Activated T-cell treated with anti-CD3 and anti-CD28 coated beads, Interleukin-2, amount 50 U/mL, for 48 hours (primary cell): ENCODE measurements at places on chromosomes 7 and 10.

DNA sequence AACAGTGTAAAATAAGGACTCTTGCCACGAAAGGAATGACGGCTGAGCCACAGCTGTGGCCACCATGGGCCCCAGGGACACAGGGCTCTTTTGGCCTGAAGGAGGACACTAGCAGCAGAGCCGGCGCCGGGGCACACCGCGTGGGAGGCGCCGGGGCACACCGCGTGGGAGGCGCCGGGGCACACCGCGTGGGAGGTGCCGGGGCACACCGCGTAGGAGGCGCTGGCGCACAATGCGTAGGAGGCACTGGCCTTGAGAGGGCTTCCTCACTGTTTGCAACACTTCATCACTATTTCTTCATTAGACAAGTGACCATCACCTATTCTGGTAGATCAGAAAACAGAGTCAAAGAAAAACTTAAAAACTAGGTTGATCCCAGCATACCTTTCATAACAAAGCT, 23.4 kb downstream of the ESYT2 start:
- DNase-seq, result no peak

DNA sequence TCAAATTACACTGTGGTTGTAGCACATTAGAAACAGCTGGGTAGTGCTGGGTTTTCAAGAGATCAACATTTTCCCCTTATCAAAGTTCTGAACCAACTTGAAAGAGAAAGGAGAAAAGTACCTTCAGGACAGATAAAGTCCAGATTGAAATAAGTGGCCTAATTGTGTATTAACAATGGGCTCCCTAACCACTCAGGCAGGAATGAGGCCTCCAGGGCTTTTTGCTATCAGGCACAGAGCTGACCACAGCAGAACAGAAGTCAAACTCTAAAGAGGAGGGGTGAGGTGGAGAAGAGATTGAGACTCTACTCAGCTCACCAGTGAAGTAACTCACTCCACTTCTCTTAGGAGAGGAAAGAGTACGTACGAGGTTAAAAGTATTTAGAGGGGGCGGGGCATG, 394.1 kb upstream of the PHF14 start:
- DNase-seq, result no peak

GRCh38 chr7:54782314-54782713, 23.3 kb upstream of the SEC61G start:
- no peak for DNase-seq

DNA sequence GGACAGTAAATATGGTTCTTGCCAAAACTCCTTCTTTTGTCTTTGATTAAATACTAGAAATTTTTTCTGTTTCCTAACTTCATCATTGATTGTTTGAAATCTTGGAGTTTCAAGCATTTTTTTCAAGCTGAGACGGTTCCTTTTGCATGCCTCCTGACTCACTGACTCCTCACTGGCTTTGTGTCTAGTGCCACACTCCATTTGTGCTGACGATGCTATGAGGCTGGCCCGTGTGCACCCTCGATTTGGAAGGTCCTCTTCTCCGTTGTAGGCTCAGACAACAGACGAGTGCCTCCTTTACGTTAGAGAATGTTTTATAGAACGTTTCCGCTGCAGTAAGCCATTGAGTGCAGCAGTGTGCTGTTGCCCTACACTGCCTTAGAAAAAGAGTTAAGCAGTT, 10.8 kb upstream of the CSGALNACT2 start:
- peak; percentile 4 for DNase-seq

GRCh38 chr7:35019801-35020200, 17.5 kb downstream of the DPY19L1 start:
- DNase-seq, result no peak

GRCh38 chr10:124091646-124092249, 1.6 kb downstream of the CHST15 start:
- no peak for DNase-seq

- DNase-seq, result no peak
Observed at GRCh38 chr7:157721468-157722136, 384.8 kb downstream of the DNAJB6 start.

- no peak for DNase-seq
Observed at GRCh38 chr10:88833723-88834122, 17.9 kb downstream of the ANKRD22 start.

DNA sequence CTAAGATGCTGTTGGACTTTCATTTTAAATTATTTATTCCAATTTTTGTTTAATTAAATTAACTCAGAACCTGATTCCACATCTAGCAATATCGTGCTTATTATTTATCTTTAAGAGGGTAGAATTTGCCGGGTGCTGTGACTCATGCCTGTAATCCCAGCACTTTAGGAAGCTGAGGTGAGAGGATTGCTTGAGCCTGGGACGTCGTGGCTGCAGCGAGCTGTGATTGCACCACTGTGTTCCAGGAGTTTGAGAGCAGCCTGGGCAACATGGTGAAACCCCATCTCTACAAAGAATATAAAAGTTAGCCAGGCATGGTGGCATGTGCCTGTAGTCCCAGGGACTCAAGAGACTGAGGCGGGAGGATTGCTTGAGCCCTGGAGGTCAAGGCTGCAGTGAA, 47.8 kb downstream of the ZFAND4 start:
- DNase-seq, result no peak

- no peak for DNase-seq
Observed at GRCh38 chr7:47726047-47726726, 144.3 kb upstream of the TNS3 start.

DNA sequence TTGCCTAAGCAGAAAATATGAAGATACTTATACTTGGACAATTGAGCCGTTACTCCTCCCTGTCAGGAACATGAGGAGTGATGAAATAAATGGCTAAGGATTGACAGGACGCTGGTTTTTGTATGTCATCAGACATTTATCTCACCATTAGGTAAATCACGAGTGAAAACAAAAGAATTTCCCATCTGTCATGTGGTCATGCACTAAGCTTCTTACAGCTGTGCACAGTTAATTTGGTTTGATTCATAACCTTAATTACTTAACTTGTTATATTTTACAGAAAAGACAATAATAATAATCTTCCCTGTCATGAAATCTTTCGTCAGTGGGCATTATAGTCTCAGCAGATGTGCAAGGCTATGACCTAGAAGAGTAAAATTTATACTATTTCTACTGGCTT, 266.5 kb downstream of the HGF start:
- DNase-seq, result no peak

DNA sequence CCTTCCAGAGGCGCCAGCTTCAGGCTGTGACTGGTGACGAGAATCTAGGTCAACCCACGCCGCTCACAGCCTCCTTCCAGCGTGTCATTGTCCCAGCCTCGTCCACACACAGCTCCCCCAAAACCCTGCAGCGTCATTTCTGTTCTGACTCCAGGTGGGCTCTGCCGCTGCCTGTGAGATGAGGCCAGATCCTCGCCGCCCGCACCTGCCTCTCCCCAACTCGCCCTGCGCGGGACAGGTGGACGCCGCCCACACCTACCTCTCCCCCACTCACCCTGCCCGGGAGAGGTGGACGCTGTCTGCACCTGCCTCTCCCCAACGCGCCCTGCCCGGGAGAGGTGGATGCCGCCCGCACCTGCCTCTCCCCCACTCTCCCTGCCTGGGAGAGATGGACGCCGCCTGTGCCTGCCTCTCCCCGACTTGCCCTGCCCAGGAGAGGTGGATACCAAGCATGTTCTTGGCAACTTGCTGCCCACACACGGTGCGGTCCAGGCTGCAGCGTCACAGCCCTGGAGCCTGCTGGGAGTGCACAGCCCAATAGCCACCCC, 32.0 kb upstream of the CFAP46 start:
- DNase-seq, result no peak

GRCh38 chr7:34973400-34973760, 63.9 kb downstream of the DPY19L1 start:
- DNase-seq, result no peak

GRCh38 chr10:61994405-61995219, 93.1 kb downstream of the ARID5B start:
- no peak for DNase-seq

DNA sequence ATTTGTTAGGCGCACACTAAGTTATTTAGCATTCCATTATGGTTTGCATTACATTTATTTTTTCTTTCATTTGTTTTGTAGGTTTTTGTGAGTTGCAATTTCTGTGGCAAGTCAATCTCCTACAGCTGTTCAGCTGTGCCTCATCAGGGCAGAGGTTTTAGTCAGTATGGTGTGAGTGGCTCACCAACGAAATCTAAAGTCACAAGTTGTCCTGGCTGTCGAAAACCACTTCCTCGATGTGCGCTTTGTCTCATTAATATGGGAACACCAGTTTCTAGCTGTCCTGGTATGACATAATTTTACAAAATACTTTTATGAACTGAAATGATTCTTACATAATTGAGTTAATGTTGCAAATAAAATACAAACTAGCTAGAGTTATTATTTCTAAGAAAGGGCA, 29.5 kb downstream of the MIOS start:
- DNase-seq, result no peak

GRCh38 chr10:62895063-62895462, 78.9 kb upstream of the EGR2 start:
- DNase-seq, result no peak

DNA sequence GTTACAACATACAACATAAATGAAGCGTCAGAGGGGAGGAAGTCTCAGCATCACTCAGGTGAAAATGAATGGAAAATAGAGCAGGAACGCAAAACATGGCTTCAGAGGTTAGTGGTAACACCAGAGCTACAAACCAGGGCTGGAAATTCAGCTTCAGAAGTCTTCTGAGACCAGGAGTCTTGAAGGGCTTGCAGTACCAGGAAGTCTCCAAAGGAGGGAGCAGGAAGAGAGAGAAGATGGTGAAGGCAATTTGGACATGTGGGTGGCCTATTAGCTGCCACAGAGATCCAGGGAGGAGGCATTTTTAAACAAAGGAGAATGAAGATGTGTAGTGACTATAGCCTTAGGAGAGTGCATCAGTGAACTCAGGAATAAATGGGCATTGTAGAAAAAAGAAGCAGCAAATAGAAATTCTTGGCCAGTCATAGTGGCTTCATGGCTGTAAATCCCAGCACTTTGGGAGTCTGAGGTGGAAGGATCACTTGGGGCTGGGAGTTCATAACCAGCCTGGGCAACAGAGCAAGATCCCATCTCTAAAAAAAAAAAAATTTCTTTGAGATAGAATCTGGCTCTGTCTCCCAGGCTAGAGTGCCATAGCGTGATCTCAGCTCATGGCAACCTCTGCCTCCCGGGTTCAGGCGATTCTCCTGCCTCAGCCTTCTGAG, 9.3 kb upstream of the TET1 start:
- DNase-seq, result peak; percentile 41

DNA sequence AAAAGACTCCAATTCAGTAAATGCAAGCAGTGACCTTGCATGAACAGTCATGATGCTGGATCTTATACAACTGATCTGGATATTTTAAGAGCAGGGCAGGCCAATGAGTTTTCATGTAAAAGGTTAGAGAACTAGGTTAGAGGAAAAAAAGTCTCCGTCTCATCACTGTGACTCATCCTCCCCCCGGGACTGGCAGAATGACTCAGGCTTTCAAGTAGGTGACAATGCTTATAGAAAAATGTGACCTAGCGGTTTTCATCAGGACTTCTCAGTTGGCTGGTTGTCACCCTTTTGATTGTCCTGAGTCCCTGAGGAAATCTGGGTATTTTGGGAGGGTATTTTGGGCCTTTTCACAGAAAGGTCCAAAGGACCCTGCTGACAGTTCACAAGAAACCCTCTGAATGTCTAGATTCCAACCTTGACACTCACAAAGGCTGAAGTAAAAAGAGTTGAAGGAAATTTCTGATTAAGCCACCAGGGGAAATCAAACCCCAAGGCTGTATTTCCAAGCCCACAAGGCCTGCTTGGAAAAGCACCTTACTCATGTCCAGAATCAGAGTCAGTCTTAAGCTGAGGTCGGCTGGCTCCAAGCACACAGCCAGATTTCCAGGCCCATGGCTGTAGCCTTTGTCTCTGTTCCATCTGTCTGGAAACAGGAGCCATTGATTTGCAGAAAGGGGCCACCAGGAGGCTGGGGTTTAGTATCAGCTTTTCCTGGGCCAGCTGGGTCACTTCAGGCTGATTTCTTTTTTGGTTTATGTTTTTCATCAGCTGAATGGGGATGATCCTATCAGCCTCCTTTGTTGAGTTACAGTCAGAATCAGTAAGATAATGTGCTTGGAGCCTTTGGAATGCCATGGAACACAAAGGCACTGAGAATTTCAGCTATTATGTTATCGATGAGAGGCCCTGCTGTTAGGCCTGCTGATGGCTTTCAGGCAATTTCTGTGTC, 226.4 kb upstream of the HABP2 start:
- peak; percentile 57 for DNase-seq

DNA sequence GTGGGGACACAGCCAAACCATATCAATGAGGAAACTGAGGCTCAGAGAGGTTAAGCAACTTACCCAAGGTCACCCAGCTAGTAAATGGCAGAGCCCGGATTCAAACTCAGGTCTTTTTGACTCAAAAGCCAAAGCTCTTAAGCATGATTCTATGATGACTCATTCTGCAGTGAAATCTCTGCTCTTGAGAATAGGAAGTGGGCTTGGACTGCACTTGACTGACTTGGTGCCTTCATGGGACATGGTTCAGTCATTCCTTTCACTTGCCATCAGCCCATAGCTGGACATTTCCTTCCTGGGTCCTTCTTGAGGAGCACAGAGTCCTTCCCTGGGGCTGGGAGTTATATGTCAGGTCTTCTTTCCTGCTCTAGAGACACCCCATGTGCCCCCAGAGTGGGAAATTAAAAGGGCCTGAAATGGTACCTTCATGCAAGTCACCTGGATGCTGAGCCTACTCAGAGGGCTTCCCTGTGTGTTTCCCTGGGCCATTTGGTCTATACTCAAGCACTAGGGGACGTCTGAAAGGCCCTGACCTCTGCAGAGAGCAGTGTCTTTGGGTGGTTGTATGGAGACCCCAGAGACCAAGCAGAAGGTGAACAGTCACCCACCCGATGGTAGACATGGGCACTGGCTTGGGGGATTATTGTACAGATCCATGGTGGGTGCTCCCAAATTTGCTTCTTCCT, 62.4 kb upstream of the SDK1 start:
- DNase-seq, result no peak

DNA sequence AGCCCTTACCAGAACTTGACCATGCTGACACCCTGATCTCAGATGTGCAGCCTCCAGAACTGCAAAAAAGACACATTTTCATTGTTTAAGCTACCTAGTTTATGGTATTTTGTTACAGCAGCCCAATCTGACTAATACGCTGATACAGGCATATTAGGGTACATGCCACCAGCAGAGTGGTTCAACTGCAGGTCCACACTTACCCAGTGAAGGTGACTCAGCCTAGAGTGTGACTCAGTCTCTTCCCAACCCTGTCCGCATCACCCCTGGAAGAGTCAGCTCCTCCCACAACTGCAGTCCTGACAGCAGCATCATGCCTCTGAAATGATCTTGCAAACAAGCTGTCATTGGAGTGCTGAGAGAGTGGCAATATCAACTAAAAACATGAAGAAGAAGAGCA, 30.8 kb upstream of the GOT1 start:
- no peak for DNase-seq

DNA sequence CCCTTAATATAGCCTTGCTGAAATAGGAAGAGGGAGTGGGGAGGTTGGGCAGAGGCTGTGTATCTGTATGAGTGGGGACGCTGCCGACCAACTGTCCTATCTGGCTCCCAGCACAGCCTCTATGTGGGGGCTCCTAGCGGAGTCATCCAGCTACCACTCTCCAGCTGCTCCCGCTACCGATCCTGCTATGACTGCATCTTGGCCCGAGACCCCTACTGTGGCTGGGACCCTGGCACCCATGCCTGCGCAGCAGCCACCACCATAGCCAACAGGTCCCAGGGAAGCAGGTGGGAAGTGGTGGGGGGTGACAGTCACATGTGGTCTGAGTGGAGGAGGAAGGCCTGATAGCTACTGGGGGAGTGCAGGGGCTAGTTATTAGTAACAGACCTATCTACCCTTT, 6.6 kb downstream of the MRPL43 start:
- peak; percentile 9 for DNase-seq

- no peak for DNase-seq
Observed at GRCh38 chr7:54483523-54483922, 58.7 kb upstream of the VSTM2A start.

- DNase-seq, result no peak
Observed at GRCh38 chr10:12187321-12187905, 8.3 kb downstream of the NUDT5 start.
